ENCODE measurements at places on chromosomes 2 and 18. TPM values are rescaled to one million over a fixed set of nuclear protein-coding genes. Genes with fewer than 3 reads are reported as not detected.

- no peak for DNase-seq
Observed at GRCh38 chr2:48276626-48277025, 253.3 kb upstream of the STON1 start.

The XDH gene
- total RNA-seq = not detected

GRCh38 chr2:113162173-113162572, 11.6 kb upstream of the PSD4 start:
- DNase-seq = no peak

DNA sequence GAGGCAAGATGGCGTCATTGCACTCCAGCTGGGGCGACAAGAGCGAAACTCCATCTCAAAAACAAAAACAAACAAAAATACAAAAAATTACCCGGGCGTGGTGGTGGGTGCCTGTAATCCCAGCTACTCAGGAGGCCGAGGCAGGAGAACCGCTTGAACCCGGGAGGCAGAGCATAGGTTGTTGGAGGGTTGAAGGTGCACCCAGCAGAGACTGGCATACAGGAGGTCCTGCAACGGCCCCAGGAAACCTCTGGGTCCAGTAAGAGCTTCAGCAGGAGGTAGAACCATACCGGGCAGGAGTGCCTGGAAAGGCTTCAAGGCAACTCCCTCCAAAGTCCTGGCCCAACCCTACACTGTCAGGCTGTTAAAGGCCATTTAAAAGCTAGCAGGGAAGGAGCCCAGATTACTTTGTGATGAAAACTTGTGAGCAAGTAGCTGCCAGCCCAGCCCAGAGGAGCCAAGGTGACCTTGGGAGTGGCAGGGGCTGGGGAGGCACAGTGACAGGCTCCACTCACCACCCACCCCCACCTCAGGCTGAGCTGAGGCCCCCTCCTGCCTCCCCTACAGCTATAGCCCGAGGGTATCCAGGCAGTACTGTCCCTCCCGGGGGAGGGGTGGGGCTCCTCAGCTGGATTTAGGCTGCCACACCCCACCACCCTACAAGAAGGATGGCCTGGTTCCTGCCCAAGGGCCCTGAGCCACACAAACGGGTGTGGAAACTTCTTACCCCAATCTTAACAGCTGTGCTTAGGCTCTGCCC, 28.1 kb downstream of the TFCP2L1 start:
- DNase-seq = no peak

- no peak for DNase-seq
Observed at GRCh38 chr18:49617865-49618264, 56.0 kb downstream of the LIPG start.

- no peak for DNase-seq
Observed at GRCh38 chr2:141513853-141514252, 617.0 kb downstream of the LRP1B start.

GRCh38 chr2:74648009-74648443, at the start of gene M1AP:
Gene M1AP (minus strand): TSS chr2:74648330. CDS start chr2:74640275, 8,055 bp downstream.
- DNase-seq = no peak

DNA sequence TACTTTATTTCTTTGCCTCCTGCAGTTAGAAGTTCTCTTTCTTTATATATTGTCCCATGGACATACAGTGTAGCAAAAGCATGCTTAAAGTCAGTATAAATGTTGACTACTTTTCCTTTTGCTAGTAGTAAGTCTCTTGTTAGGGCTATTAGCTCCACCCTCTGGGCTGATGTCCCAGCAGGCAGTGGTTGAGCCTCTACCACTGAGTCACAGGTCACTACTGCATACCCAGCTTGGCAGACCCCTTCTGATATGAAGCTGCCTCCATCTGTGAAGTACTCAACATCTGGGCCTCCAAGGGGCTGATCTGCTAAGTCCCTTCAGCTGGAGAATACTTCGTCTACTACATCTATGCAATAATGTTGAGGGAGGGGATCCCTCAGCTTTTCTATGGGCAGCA, 61.0 kb upstream of the SLC35G4 start:
- DNase-seq = no peak

The NDC80 gene
- total RNA-seq = 24.3 TPM

- DNase-seq = no peak
Observed at GRCh38 chr2:28515176-28515751, 19.4 kb downstream of the PLB1 start.

The IL1RL1 gene
- 144 TPM for total RNA-seq

GRCh38 chr18:65725251-65726050, 25.4 kb upstream of the CDH7 start:
- no peak for DNase-seq

GRCh38 chr2:165697748-165698443, 96.2 kb downstream of the GALNT3 start:
- DNase-seq = no peak

DNA sequence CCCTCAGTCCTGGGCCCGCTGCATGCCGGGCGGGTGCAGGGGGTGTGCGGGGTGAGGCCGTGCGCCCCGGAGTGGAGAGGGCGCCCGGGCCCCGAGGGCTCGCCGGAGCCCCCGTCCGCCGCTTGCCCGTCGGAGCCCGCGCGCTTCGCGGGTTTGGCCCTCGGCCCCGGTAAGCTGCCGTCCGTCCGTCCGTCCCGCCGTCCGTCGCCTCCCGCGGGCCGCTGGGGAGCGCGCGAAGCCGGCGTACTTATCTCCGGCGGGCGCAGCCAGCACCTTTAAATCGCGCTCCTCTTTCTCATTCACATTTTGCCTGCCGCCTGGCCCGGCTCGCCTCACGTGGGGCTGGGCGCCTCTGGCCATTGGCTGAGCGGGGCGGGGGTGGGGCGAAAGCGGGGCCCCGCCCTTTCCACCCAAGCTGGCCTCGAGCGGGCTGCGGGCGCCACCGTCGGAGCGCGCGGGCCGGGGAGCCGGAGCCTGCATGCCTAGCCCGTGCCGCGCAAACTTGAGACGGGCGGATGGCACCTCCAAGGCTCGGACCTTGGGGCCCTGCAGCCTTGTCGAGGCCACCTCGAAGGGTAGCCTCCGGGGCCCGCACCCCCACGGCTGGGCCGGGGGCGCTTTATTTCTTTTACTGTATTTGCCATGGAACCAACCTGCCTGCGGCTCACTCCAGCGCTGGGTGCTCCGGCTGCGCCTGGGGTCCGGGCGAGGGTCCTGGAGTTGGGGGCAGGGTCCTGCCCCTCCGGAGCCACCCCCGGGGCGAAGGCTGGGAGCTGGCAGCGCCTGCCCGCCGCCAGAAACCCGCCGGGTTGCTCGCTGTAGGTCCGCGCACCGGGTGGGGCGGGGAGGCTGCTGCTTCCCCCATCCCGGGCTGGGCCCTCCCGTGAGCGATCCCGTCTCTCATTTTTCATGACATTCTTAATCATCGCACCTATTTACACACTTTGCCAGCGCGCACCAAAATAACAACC, at the start of gene GBX2:
Gene GBX2, minus strand, starts transcription at position 277 of the 971 bp plus-strand sequence. CDS start 415 bp downstream, outside the sequence.
- DNase-seq = peak; percentile 64

DNA sequence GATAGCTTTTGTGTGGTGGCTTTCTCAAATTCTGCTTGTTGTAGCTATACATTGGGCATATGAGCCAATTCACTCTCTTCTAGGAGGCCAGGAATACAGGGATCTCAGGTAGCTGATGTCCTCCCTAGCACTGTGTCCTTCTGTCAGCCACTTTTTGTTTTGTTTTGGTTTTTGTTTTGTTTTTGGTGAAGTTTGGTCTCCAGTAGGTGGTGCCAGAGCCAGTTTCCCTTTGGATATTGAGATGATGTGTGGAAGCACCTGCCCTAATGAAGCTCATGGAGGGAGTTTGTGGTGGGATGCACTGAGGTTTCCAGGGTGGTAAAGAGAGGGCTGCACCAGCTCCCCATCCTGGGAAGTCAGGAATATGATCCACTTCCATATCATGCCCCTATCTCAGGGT, 100.5 kb upstream of the VWC2L start:
- no peak for DNase-seq

The ESCO1 gene
- 13.2 TPM for total RNA-seq

- DNase-seq = no peak
Observed at GRCh38 chr18:32072321-32072720, 19.4 kb upstream of the RNF138 start.

The SPHKAP gene
- not detected for total RNA-seq

- no peak for DNase-seq
Observed at GRCh38 chr2:179140571-179140970, 90.6 kb upstream of the CCDC141 start.

GRCh38 chr2:158969715-158970240, 1.3 kb downstream of the TANC1 start:
- DNase-seq = no peak

DNA sequence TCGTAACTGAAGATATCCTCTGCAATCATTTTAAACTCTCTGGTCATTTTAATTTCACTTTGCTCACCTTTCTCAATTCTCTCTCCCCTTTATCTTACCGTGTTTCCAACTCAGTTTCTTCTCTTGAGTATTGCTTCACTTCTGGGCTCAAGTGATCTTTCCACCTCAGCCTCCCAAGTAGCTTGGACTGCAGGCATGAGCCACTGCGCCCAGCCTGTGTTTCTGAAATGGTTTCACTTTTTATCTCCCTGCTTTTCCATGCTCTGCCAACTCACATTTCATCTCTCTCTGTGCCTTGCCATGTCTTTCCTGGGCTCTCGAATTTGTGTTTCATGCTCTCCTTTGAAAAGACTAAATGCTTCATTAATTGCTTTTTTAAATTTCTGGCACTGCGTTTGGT, 30.5 kb upstream of the TMEM131 start:
- no peak for DNase-seq

GRCh38 chr2:63438181-63438580, 150.1 kb downstream of the WDPCP start:
- no peak for DNase-seq

- DNase-seq = no peak
Observed at GRCh38 chr2:128105072-128105471, 14.1 kb downstream of the UGGT1 start.

DNA sequence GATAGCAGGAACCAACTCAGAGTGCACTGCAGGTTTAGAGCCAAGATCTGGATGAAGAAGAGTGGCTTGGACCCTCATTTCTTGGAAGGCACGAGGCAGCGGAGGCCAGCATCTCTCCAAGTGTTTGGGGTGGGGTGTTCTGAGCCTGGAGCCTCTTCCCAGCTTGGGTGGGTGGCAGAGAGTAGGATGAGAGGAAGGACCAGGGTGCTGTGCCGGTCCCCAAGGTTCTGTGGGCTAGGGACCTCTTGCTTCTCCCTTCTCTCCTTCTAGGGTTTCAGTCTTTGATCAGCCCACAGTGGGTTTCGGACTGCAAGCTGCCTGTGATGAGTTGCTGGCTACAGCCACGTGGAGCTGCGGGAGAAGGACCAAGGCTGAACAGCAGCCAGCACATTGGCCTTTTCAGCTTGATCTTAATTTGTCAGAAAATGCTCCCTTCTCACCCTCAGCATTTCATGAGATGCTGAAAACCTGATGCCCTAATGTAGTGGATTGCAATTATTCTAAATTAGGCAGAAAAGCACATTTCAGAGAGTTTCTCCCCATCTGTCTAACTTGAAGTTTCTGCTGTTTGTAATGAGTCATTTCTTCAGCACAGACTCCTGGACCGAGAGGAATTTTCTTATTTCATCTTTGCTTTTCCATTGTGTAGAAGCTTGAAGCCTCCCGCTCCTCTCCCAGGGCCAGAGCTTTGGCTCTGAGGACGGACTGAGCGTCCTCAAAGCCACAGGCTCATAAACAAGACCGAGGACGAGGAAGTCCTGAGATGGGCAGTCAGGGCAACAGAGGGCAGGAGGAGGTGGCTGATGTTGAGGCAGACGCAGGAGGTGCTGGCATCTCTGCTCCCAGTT, 99.1 kb upstream of the HDAC4 start:
- DNase-seq = no peak

DNA sequence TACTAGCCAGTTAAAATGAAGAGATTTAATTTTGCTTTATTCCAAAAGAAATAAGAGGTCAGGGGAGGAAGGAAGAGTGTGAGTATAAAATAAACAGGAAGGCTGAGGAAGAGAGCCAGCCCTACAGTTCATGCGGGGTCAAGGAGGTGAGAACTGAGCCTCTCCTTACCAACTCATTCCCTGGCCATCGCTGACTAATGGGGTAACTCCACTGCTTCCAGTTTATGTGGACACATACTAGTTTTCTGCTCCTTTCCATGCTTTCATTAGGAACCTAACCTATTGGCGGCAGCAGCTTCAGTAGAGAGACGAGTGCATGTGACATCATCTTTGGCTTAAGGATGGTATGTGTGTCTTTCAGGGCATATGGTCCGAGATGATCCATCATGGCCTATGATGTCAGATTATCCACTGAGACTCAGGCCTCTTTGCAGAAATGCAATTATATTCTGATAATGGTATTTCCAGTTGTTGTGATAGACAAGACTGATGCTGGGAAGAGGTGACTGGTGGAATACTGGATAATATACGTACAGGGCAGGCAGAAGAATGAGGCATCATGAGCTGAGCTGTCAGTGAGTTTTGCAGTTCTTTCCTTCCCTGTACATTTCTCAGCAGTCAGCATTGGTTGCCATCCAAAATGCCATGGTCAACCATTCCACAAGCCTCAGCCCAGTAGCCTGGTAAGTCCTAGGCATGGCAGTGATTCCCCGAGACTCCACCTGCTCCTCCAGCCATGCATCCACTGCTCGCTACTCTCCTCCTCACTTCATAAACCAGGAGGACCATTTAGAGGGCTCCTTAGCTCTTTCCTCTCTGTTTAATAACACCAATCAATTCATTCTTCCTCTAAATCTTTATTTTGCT, 184.6 kb upstream of the OSR1 start:
- DNase-seq = no peak

DNA sequence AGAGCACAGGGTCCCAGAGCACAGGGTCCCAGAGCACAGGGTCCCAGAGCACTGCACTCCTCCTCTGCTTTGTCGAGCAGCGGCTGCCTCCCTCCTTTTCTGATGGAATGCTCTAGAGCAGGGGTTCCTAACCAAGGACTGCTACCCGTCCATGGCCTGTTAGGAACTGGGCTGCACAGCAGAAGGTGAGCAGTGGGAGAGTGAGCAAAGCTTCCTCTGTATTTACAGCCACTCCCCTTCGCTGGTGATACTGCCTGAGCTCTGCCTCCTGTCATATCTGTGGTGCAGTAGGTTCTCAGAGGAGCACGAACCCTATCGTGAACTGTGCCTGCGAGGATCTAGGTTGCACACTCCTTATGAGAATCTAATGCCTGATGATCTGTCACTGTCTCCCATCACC, 33.1 kb upstream of the ADNP2 start:
- no peak for DNase-seq

- DNase-seq = no peak
Observed at GRCh38 chr2:144705328-144706245, 185.7 kb upstream of the ZEB2 start.

GRCh38 chr2:231068525-231069222, 12.0 kb downstream of the PSMD1 start:
- DNase-seq = peak; percentile 20

The TUBA3D gene
- total RNA-seq = not detected

The IL36RN gene
- total RNA-seq = not detected

DNA sequence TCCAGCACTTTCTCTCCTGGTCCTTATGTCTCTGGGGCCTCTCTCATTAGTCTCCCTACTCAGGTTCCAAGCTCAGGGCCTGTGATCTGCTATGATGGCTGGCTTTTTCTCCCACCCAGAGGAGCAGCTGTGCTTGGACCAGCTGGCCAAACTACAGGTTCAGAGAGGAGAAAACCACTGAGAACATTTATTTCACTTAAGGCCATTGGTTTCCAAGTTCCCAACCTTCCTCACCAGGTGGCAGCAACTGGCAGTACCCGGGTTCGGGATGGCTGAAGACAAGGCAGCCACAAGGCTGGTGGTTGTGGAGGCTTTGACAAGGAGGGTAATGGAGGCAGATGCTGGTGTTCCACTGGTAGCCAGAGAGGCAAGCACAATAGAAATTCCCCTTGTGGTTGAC, 29.9 kb upstream of the SELENOI start:
- no peak for DNase-seq

Data from pulmonary artery endothelial cell (primary cell).